ENCODE measurements at places on chromosomes 1 and 21.

- DNase-seq, result no peak
Observed at GRCh38 chr1:91876781-91877573, 9.0 kb downstream of the TGFBR3 start.

DNA sequence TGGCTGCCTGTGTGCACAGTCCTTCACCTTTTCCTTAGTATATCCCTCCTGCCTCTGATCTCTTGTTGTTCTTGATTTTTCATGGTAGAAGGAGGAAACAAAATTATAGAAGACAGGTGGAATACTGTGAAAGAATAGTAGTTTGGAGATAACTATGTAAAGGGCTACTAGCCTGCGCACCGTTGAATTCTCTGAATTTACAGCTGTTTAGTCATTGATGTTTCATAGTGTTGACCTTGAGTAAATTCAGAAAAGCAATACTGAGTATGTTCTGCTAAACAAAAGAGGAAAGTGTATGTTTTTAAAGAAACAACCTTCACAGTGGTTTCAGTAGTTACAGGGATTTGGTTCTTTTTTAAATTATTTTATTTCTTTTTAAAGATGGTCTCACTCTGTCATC lies 18.1 kb downstream of the CAMTA1 start:
- DNase-seq, result no peak

- DNase-seq, result no peak
Observed at GRCh38 chr1:76470166-76470565, 395.6 kb downstream of the ST6GALNAC3 start.

DNA sequence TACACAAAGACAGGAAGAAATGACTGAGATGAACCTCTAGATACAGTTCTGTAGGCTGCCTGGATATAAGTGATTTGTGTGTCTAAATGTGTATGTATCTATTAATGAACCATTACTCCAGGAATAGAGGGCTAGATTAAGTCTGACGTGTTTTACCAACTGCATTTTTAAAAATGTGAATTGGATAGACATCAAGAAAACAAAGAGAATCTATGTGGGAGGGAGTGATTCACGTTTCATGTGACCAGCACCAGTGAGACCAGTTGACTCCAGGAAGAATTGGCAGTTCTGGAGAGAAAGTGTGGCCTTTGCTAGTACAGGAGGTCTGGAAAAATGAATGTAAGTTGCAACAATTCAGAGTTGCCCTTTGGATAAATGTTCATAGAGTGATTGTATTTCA lies 53.4 kb upstream of the RGS21 start:
- no peak for DNase-seq

GRCh38 chr1:54230507-54231339 lies 30.8 kb downstream of the MRPL37 start:
- no peak for DNase-seq

GRCh38 chr21:40053007-40053406 lies 185.8 kb downstream of the PCP4 start:
- peak; percentile 71 for DNase-seq

DNA sequence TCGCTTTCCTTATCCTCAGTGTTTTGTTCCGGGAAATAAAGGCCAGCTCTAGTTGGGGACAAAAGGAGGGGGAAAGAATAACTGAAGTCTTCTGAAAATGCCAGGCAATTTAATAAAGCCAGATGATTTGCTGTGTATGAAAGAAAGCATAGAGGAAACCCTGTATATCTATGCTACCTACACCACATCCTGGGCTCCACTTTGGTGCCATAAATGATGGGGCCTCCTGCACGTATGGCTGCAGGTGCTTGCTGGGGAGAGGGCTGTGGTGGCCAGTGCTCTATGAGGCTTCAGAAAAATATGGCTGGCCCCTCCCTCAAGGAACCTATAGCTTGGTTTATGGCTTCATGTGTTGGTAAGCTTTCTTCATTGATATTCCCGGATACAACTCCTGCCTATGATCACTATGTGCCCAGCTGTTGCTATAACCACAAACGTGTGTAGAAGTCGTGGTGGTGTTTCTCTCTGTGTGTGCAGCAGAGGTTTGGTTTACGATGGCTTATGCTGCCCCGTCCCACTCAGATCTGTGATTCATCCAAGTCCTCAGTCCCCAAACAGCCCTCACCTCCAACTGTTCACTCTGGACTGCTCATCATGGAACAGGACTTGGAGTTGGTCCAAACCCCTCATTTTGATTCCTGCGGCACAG lies 59.5 kb downstream of the BACE2 start:
- no peak for DNase-seq

DNA sequence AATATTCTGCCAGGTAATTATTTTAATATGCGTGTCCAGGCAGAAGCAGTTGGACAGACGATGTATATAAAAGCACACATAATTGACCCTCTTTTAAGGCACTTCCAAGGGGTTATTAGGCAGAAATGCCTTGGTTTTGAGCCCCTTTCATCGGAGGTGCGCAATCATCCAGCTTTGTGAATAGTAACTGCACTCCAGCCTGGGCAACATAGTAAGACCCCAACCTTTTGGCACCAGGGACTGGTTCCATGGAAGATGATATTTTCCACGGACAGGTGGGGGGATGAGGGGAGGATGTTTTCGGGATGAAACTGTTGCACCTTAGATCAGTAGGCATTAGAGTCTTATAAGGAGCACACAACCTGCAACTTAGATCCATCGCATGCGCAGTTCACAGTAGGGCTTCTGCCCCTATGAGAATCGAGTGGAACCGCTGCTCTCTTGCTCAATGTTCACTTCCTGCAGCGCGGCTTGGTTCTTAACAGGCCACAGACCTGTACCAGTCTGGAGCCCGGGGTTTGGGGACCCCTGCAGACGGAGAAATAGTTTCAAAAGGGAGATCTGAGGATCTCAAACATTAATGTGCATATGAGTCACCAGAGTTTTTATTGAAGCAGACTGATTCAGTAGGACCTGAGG lies 1.8 kb upstream of the MCOLN2 start:
- no peak for DNase-seq

DNA sequence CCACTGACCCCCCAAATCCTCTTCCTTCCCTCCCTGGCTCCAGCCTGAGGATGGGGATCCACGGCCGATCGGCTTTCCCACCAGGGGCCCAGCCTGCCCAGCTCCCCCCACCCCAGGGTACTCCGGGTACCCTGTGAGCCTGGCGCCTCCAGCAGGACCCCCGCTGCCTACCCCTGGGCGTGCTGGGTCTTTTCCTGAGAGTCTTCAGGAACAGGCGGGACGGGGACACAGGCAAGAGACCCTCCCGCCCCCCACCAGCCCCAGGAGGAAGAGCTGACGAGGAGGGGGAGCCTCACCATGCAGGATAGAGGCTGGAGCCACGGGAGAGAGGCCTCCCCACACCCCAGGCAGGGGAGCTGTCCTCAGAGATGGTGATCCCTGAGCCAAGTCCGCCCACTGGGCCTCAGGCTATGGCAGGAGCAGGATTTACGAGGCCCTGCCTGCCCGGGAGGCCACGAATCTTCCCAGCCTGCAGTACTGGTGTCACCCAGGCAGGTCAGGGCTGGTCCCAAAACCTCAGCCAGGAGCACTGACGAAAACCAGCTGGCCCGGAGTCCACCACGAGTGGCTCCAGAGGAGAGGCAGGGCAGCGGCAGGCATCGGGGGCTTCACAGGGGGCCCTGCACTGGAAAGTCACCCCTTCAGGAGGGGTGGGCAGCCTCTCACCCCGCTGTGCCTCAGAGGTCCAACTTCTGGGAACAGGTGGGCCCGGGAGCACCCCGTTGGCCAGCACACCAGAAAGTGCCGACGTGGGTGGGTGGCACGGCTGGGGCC lies 58.0 kb downstream of the MEGF6 start:
- no peak for DNase-seq

DNA sequence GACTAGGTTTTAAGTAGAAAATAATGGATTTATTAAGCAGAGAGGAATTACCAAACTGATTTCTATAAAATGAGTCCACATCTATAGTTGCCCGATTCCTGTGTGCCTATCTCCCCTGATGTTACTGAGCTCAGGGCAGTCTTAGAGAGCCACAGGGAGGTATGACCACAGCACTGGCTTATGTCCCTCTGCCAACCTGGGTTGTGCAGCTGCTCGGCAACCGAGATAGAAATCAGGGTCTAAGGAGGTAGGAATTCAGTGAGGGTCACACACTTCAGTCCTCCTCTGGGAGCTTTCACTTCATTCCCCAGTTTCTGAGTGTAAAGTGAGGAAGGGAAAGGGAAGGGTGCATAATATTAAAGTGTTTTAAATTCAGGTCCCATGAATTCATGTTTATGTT lies 386.8 kb downstream of the KCNH1 start:
- no peak for DNase-seq

DNA sequence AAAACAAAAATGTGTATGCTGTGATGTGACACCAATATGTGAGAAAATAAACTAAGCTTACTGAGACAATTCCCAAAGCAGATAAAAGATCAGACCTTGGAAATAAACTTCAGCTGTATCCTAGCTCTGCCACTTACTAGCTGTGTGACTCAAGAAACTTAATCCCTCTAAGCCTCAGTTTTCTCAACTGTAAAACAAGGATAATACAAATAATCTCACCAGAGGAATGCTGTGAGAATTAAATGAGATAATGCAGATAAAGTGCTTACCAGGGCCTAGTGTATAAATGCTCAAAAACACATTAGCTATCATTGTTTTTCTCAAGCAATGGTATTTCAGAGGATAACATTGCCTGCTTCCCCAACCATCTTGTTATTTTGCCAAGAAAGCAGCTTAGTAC lies 2.1 kb downstream of the HEATR1 start:
- DNase-seq, result no peak

GRCh38 chr21:30880914-30881313 lies 466 bp downstream of the KRTAP11-1 start:
- DNase-seq, result no peak

GRCh38 chr1:161031874-161032273 lies 6.9 kb downstream of the TSTD1 start:
- DNase-seq, result no peak

DNA sequence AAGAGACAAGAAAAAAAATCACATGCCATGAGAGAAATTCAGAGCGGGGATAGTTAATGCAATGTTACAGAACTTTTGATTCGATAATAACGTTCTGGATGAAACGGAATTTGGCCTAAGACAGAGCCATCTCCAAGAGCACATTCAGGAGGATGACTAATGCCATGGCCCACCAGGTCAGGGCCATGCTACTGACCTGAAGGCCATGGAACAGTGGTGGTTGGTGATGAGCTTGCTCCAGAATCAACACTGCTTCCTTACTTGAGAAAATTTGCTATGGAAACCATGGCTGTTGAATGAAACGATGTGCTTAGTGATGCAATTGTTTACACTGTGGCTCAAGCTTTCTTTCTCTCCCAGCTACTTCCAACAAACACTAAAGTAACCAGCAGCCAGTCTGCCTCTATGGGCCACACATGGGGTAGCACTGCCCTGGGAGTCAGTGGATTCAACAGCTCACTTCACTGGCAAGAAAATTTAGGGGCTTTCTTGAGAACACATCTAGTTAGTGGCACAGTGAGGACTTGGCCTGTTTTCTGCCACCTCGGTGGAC lies 299.1 kb downstream of the PCP4 start:
- no peak for DNase-seq

- DNase-seq, result peak; percentile 47
Observed at GRCh38 chr1:99590578-99591209, 55.2 kb upstream of the PALMD start.

- DNase-seq, result no peak
Observed at GRCh38 chr1:204272505-204272904, 58.7 kb upstream of the GOLT1A start.

DNA sequence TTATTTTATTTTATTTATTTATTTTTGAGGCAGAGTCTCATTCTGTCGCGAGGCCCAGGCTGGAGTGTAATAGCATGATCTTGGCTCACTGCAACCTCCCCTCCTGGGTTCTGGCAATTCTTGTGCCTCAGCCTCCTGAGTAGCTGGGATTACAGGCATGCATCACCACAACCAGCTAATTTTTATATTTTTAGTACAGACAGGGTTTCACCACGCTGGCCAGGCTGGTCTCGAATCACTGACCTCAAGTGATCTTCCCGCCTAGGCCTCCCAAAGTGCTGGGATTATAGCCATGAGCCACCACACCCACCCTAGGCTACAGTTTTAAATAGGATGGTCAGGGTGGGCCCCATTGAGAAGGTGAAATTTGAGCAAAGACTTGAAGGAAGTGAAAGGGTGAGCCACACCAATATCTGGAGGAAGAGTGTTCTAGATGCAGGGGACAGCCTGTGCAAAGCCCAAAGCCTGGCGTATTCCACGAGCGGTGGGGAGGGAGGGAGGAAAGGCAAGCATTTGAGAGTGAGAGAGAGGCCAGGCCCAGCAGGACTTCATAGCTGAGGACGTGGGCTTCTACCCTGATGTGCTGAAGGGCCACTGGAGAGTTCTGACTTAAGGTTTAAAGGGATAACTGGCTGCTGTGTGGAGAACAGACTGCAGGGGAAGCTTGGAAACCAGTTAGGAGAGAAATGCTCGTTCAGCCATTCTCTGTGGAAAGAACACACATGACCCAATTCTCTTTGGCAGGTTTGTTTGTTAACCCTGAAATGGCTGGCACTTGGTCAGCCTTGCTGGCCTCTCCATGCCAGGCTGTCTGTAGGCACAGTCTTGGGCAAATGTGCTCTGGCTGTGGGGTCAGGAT lies 62.6 kb upstream of the FAM20B start:
- DNase-seq, result no peak

DNA sequence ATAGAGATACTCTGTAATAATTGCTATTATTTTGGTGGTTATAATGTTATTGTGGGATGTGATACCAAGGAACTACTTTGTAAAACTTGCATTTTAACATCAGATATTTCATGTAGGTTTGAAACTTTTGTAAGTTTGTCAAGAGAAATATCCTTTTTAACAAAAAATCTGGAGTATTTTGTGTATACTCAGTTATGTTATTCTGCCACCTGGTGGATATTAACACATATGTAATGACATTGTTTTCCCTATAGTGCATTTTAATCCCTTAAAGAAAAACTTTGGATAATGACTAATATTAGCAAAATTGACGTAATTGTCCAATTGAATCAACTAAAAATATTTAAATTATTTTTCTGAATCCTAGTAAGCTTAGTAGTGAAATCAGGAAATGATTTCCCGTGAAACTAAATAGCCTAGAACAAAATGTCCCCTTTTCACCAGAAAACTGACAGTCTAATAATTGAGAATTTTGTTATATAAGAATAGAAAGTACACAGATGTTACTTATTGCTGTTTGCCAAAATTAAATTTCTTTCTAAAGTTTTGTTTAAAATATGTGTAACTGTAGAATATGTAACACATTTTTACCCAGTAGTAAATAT lies 39.6 kb downstream of the KCTD3 start:
- DNase-seq, result no peak

DNA sequence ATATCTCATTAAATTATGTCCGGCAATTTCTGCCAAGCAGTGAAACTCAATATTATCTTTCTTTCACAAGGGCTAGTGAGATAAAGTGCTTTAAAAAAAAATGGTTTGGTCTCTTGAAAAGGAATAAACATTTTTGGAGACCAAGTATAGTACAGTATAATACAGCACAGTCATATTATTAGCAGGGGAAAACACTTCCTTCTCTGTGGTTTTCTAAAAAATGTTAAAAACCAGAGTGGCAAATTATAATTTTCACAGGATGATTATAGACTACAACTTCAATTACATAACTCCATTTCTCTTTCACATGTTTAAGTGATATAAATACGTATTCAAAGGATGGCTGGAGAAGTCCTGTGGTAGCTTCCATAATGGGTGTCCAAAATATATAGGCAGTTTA lies 170.3 kb upstream of the DMRTA2 start:
- no peak for DNase-seq

Measured in Right ventricle myocardium superior (tissue), 1 donor.